ENCODE measurements at places on chromosomes 12 and 14.

GRCh38 chr12:72790273-72790672, 518.1 kb downstream of the TRHDE start:
- DNase-seq = no peak

GRCh38 chr12:13835652-13836051, 145.8 kb downstream of the GRIN2B start:
- DNase-seq = no peak

DNA sequence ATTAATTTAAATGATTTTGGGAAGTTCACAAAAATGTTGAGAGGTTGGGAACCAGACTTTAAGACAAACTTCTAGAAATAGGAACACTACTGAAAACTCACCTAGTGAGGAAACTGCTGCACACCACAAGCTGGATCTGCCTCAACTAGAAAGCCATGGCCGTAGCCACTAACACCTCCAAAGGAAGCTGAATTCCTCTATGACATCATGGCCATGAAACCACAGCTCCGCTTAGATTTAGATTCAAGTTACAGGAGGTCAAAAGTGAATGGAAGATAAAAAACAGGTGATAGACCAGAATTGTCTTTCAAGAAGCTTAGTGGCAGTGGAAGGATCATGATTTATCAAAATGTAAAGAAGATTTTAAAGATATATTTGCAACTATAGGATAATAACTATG, 208.8 kb upstream of the ALG10 start:
- no peak for DNase-seq

DNA sequence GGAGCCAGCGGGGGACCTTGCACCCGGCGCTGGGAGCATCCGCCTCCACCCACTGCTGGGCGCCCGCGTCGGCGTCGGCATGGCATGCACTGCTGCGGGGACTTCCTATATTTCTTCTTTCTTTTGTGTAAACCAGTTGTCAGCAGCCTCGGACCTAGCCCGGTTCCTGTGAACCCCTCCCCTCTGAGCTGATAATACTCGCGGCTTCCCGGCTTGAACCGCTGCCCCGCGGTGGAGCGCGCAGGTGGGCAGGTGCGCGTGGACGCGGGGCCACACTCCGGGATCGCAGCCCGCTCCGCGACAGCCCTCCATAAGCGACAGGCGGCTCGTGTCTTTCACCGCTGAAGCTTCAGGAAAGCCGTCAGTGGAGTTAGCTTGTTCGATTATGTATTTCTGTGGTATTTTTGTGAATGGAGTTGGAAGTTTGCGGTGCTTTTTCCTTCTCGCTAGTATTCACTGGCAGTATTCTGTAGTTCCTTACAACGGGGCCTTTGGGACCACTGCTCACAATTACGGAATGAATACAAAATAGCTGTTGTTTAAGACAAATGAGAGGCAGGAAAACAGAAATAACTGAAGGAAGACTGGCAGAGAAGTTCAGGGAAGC, 870 bp downstream of the BMAL2 start:
- peak; percentile 4 for DNase-seq

GRCh38 chr12:123478762-123479161, 20.8 kb downstream of the SNRNP35 start:
- DNase-seq = no peak

DNA sequence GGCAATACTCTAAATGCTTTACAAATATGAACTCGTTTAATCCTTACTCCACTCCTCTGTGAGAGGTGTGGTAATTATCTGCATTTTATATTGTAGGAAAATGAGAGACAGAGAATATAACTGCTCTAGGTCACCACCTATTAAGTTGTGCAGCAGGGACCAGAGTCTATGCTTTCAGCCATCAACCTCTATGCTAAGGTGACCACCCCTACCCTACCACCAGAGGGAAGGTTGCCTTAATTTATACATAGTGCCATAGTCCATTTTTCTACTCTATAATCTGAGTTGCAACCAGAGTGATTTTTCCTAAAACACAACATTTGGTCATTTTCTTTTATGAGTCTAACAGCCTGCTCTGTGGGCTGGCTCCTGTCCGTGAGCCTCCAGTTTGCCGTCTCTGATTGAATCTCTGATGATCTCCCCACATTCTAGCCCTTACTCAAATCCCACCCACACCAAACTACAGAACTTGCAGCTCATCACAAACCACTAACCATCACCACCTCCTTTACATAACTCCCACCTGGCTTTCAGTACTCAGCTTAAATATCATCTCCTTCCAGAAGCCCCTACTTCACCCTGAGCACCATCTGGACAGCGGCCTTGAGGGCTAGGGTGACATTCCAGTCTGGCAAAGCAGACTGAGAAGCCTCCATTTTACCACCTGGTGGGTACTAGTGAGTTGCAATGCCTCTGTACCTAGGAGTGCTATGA, 126.6 kb downstream of the PPM1H start:
- no peak for DNase-seq

DNA sequence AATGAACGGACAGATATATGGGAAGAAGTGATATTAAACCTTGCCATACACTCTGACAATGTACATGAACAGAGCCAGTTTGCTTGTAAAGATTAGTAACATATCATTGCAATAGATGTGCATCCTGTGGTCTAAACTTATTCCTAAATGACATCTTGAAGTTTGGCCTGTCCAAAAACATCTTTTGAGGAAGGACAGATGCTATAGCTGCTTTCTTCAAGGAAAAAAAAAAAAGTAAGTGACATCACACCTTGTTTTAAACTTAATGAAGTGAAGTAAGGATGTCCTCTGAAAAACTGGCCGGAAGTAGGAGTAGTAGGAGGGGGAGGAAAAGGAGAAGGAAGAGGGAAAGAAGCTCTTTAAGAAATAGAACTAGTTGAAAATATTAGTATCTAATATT, 132.8 kb downstream of the RAD51B start:
- DNase-seq = no peak

DNA sequence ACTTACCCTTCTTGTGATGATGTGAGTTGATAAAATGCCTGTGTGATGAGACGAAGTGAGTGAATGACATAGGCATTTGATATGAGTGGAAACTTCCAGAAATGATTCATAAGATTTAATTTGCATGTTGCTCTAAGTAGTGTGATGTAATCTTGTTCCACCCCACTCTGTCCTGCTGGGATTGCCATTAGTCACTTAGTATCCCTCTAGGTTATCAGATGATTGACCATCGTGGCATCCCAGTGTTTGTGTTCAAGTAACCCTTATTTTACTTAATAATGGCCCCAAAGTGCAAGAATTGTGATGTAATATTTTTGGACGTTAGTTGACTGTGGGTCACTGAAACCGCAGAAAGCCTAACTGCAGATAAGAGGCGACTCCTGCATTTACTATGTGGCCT, 214.4 kb upstream of the DIO2 start:
- DNase-seq = no peak

- no peak for DNase-seq
Observed at GRCh38 chr12:132603240-132604150, 6.9 kb downstream of the LRCOL1 start.

DNA sequence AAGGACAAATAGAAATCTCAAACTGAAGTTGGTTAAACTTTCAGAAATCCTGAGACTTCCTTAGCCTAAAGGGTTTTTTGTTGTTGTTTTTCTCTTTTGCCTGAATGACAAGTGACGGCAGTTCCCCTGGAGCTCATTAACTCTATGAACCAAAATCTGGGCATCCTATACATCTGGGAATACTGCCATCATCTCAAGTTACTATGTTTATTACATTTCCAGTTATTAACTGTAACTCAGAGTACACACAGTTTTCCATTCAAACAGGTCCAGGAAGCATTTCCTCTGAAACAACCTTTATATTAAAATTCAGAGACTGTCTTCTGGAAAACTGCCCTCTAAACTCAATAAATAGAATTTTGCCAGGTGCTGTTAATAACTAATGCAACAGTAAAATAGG, 55.6 kb upstream of the CDKL1 start:
- no peak for DNase-seq

GRCh38 chr12:47881826-47882427, 22.9 kb downstream of the VDR start:
- DNase-seq = no peak

DNA sequence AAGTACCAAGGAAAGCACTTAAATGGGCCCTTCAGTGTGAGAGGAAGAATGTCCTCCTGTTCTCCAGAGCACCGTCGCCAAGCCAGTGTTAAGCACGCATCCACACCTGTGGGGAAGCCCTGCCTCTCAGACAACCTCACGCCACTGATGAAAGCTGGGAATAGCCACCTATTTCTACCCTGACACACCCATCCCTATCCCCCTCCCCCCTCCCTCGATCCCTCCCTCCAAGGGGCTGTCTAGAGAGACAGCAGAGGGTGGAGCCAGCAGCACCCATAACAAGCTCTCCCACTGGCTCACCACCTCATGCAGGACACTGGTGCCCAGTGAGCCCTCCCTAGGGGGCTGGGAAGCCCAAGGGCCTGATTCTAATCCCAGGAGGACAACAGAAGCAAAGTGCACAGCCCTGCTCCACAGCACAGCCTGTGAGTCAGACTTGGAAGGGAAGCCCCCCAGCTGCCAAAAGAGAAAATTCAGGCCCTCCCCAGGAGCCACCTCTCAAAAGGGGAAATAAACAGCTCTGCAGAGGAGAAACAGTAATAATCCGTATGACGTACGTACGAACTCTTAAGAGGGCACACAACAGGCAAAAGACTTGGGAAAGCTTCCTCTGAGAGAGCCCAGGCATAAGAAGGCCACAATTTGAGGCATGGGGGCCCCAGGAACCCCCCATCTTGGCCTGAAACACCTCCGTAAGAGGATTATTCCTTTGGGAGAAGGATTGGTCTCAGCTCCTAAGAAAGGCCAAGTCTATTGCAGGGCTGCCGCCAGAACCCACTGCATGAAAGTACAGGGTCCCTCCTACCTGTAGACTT, 7.8 kb downstream of the PITPNM2 start:
- no peak for DNase-seq

DNA sequence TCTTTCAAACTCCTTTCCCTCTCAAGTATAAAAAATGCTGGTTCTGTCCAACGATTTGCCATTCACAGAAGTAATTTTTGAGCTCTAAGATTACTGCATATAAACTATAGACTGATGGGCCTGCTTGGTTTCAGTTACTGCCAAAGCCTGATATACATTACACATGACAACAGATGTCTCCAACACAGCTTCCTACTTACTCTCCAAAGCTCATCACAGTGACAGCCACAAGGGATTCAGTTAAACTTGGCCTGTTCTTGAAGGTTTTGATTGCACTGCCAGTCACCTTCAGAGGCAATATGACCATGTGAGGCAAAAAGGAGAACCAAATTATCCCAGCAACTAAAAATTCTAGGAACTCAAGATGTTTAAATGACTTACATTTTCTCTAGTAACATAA, 30.1 kb downstream of the STXBP6 start:
- no peak for DNase-seq

- no peak for DNase-seq
Observed at GRCh38 chr12:89864411-89864810, 155.8 kb upstream of the ATP2B1 start.

DNA sequence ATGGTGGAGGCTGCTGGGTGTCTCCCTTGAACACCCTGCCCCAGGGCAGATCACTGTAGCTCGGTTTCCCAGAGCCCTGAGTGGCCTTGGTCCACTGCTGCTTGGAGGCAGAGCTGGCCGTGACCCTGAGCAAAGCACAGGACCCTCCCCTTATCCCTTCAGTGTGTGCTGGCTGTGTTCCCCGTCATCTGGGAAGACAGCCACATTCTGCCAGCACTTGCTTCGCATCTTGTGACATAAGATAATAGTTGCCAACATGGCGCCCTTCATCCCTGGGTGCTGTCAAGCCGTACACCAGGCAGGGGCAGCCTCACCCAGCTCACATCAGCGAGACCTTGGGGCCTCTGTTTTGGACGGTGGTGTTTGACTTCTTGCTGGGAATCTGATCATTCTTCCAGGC, 12.1 kb upstream of the ALDH2 start:
- no peak for DNase-seq

GRCh38 chr14:84375235-84375634, 1154.7 kb upstream of the FLRT2 start:
- DNase-seq = no peak

GRCh38 chr12:56718149-56718548, 7.0 kb downstream of the NACA start:
- DNase-seq = no peak

GRCh38 chr14:100369019-100369418, 45.9 kb downstream of the SLC25A47 start:
- DNase-seq = no peak

DNA sequence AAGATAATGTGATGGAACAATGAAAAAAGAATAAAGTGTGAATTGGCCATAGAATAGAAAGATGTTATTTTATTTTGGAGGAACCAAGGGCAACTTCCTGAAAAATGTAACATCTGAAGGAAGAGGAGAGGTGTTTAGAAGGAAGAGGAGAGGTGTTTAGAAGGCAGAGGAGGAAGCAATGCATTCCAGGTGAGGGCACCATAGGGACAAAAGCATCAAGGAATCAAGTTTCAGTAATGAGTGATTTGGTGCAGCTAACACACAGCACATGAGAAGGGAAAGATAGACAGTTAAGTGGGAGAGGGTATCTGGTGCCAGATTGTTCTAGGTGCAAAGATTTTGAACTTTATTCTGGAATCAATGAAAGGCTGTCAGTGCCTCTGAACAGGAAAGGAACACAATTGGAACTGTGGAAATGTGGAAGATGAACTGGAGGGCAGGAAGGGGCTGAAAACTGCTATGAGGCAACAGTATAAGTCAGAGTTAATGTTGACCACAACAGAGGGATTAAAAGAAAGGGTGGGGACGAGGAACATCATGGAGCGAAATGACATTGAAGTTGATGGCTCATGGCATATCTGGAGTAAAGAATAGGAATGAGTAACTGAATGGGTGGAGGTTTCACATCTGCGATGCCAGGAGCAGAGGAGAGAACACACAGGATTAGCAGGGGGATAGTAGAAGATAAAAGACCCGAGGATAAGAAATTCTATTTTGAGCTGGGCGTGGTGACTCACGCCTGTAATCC, 326.6 kb downstream of the LRIG3 start:
- no peak for DNase-seq

DNA sequence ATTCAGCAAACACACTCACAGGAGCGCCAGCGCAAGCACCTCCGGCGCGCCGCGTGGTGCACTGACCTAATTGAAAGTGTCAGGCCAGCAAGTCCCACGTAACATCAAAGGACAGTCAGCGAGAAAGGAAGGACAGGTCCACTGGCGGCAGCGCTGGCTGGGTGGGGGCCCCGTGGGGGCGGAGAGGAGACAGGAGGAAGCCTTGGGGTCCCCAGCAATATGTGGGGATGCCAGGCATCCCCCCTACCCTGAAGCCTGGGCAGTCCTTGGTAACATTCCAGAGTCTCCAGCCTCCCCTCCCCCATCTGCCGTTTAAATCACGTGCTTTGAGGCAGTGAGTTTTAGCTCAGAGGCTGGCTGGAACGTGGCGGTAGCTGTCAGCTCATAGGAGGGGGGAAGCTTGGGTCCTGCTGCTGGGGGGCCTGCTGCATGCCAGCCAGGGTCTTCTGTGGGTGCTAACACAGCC, 159.2 kb downstream of the CALM1 start:
- no peak for DNase-seq

DNA sequence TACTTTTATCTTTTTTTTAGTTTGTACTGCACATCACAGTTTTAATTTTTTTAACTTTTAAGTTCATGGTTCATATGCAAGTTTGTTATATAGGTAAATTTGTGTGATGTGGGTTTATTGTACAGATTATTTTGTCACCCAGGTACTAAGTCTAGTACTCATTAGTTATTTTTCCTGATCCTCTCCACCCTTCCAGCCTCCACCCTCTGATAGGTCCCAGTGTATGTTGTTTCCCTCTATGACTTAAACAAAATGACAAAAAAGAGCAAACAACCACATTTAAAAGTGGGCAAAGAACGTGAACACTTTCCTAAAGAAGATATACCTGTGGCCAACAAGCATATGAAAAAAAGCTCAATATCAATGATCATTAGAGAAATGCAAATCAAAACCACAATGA, 63.7 kb downstream of the GARIN6 start:
- DNase-seq = no peak

- no peak for DNase-seq
Observed at GRCh38 chr12:59890896-59891579, 295.2 kb downstream of the SLC16A7 start.
